ENCODE measurements at places on chromosomes 12 and 14.
A peak's percentile ranks its signal among the peaks of the same experiment; 100 is the strongest.

- DNase-seq = no peak
Measured at GRCh38 chr14:100994082-100994481, 90.6 kb upstream of the RTL1 start.

GRCh38 chr12:80936353-80936641, 1.4 kb downstream of the LIN7A start:
- DNase-seq = no peak

DNA sequence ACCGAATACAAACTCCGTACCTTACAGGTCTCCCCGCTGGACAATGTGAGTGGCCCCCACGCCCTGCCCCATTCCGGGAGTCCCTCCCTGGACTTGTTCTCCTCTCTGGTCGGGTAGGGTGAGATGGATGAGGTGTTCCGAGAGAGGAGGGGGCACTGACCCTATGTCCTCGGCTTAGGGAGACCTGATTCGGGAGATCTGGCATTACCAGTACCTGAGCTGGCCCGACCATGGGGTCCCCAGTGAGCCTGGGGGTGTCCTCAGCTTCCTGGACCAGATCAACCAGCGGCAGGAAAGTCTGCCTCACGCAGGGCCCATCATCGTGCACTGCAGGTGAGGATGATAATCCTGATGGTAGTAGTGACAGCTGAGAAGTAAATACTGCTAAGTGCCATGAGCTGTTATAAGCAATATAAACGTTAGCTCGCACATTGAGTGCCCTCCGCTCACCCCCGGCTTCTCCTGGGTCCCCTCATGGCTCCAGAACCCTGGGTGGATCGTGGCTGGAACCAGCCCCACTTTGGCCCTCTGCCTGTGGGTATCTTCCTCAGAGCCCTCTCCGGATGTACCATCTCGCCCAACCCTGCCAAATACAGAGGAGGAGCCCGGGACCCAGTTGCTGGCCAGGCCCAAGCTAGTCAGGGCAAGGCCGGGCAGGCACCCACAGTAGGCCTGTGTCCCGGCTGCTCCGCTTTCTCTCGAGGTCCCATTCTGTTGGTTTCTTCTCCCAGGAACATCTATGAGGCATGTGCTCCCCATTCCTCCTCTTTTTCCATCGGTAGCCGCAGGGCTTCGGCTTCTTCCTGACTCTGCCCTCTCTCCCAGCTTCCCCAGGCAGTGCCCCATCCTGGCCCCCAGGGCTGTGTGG, 6.8 kb downstream of the PTPN6 start:
- DNase-seq = no peak

GRCh38 chr14:76305268-76305826, 70.6 kb upstream of the ESRRB start:
- no peak for DNase-seq

DNA sequence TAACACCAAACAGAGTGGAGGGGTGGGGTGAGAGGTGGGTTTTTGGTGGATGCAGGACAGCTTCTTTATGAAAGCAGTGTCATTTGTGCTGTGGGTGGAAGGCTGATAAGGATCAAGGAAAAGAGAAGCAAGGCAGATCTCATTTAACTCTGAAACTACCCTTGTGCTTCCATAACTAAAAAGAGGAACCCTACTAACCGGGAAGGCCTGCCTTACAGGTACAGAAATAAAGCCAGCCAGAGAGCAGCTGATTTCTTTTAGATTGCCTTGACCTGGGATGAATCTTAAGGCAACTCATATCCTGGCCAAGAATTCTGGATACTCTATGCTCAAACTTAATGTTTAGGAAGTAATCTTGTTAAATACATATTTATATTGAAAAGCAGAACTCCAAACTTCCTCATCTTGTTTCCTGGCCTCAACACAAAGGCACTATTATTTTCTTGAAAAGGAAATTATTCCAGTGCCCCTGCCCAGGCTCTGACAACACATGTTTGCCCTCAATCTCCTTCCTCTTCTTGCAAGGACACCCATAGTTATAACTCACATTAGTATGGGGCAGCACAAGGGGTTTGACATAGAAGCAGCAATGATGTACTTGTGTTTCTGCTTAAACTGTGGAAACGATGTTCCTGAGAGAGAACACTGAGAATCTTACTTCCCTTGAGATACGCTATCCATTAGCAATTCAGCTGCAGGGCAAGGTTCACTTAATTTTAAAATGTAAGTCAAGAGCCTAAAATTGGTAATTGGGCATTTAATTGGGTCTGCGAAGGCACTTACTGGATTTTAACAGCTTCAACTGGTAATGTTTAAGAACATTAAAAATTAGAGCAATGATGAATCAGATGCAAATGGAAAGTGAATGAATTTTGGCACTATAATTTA, 173.7 kb downstream of the STXBP6 start:
- no peak for DNase-seq

GRCh38 chr12:105107171-105107493, 399 bp upstream of the WASHC4 start:
- DNase-seq = no peak

- no peak for DNase-seq
Measured at GRCh38 chr12:101277443-101277842, 2.5 kb upstream of the UTP20 start.

DNA sequence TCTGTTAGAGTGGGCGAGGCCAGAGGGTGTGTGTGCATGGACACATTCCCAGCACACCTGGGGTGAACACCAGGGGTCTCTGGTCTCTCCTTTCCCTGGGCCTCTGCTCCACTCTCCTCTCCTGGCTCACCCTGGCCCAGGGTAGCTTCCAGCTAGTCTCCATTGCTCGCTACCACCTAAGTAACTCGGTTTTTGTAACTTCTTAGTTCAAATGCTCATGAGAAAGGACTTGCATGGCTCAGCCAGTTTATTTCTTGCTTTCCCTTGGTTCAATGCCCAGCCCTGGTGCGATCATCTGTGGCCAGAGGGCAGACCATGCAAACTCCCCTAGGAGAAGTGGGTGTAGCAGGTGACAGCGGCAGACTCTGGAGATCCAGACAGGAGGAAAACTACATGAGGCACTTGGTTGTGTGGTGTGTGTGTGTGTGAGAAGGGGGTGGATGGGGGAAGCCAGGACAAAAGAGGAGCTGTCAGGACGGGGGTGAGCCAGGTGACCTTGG, 8.9 kb upstream of the ACVR1B start:
- no peak for DNase-seq

DNA sequence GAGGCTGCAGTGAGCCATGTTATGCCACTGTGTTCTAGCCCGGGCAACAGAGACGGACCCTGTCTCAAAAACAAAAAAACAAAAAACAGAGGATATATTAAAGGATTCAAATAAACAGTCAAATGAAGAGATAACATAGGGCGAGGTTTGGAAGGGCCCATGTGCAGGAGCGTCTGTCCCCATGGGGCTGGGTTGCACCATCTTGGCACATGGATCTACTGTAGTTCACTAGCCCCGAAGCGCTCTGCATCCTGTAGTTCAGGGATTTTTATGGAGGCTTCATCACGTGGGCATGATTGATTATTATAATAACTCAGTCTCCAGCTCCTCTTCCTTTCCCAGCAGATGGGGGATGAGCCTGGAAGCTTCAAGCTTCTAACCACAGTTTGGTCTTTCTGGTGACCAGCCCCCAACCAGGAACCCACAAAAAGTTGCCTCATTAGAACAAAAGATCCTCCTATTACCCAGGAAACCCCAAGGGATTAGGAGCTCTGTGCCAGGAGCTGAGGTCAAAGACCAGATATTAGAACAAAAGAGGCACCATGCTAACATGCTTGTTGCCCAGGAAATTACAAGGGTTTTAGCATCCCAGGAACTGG, 59.9 kb downstream of the HCAR2 start:
- no peak for DNase-seq

GRCh38 chr12:97267594-97268202, 194.9 kb upstream of the RMST start:
- DNase-seq = no peak

GRCh38 chr12:70031046-70031445, 206.0 kb downstream of the MYRFL start:
- DNase-seq = no peak

- no peak for DNase-seq
Measured at GRCh38 chr12:46629331-46630229, 196.2 kb downstream of the SLC38A4 start.

GRCh38 chr14:100586153-100586402, 1.1 kb downstream of the BEGAIN start:
- no peak for DNase-seq

DNA sequence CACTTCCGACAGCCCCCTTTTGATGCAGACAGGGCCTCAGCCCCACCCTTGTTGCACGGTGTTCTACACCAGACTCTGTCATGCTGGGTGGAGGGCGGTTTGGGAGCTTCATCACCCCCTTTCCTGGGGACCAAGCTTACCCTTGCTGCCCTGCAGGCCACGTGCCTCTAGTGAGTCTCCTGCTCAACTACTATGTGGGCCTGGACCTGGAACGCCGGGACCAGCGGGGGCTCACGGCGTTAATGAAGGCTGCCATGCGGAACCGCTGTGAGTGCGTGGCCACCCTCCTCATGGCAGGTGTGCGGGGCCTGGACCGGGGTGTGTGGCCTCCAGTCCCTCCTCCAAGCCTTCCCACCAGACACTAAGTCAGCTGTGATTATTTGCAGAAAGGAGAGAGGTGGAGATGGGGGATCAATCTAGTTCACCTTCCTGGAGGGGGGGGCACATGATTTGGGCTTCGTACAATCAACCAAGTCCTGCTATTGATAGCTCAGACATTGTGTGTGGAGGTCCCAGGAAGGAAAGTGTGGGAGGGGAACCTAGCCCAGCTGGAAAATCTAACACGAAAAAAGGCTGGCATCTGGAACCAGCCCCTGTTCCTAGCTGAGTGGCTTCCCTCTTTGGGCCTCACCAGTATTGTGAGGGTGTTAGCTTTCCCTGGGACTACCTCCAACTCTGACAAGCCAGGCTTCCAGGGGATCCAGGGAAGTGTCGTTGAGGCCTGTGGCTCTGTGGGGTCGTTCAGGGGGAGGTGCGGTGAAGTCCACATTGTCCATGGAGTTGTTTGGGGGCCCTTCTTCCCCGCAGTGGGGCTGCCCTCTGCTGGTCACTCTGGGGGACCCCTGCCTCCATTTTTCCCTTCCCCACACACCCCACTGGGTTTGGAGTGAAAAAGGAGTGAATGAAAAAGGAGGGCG, 1.6 kb downstream of the ANKRD33 start:
- no peak for DNase-seq

GRCh38 chr14:101064121-101064661, 160.7 kb upstream of the RTL1 start:
- DNase-seq = no peak

- no peak for DNase-seq
Measured at GRCh38 chr14:58276208-58276607, 22.1 kb upstream of the ARID4A start.

DNA sequence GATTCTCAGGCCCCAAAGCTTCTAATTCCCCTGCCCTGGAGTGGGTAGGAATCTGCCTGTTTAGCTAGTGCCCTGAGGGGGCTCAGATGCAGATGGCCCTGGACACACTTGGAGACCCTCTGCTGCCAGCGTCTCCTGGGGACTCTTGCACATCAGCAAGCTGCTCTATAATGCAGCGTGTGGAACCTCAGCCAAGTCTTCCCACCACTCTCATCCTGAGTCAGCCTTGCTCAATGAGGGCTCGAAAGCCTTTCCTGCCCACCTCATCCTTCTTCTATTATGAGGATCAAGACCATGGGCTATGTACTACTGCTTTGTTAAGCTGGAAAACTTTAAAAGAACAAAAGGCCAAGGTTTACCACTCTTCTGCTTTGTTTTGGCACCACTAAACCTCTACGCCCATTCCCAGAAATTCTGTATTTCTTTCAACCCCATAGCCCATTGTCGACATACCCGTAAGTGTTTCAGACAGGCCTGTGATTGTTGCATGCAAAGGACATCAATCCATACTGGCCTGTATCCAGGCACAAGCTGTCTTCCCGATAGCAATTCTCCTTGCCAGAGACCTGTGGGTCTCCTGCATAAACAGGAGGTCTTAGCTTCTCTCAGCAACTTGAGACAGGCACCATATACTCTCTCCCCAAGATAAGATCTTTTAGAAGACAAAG, 246.9 kb downstream of the DPF3 start:
- DNase-seq = no peak

DNA sequence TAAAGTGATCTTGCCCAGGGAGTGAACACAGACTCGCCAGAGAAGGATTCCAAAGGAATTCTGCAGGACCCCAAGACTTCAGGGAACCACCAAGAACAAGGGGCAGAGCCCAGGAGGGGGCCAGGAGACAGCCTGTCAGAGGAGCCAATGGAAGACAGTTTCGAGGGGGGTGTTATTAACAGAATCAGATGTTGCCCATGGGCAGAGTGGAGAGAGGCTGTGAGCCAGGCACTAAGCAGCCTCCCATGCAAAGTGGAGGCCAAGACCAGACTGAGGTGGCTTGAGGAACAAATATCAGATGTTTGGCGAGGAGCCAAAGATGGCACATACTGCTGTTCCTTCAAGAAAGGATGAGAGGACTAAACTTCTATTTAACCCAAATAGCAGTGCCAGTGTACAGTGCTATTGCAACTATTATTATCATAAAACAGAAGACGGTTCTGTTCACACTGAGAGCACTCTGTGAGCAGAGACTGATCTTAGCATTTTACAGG, 12.6 kb downstream of the APPL2 start:
- DNase-seq = no peak

- DNase-seq = peak; percentile 76
Measured at GRCh38 chr12:121590476-121591143, 9.8 kb upstream of the KDM2B start.

DNA sequence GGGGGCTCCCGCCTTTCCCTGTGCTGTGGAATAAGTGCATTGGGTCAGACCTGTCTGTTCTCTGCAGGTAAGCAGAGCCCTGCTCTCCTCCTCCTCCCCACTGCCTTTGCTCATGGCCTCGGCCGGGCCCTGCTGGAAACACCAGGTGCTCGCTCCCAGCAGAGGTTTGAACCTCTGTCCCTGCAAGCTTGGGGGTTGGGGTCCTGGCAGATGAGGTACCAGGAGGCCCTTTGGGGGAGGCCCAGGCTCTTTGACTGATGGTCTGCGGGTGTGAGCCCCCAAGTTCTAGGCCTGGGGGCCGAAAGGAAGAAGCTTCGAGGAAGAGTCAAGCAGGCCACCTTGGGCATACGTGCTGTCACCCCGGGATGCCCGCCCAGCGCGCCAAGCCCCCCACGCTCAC, 22.1 kb upstream of the CEP170B start:
- DNase-seq = no peak

DNA sequence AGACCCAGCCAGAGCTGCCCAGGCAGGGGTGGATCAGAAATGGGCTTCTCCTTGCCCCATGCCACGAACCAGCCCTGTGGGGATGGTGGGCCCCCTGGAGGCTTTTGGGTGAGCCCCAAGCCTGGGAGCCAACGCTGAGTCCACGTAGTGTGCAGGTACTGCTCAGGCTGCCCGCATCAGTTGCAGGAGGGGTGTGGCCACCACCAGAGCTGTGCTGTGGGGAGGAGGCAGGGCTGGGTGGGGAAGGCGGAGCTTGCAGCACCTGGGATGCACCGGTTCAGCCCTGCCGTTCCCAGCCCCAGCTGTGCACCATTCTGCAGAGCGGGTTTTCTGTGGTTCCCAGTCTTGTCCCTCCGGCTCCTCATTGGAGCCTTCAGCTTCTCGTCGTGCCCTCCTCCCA, 36.3 kb downstream of the IL31 start:
- no peak for DNase-seq

DNA sequence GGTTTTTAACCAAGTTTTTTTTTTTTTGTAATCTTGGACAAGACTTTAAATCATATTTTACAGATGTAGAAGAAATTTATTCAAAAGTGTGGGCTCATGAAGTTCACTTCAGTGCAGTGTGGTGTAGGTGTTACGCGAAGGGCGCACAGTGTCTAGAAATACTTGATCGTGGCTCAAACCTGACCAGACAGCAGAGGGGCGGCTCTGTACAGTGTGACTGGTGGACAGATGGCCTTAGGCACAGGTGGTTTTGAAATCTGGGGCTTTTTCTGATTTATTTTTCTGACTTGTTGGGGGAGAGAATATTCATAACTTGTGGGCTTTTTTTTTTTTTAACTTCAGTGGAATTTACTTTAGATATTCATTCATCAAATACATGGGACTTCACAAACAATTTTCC, 179.2 kb downstream of the PELI2 start:
- DNase-seq = no peak
